ENCODE measurements at places on chromosomes 1 and 21.

DNA sequence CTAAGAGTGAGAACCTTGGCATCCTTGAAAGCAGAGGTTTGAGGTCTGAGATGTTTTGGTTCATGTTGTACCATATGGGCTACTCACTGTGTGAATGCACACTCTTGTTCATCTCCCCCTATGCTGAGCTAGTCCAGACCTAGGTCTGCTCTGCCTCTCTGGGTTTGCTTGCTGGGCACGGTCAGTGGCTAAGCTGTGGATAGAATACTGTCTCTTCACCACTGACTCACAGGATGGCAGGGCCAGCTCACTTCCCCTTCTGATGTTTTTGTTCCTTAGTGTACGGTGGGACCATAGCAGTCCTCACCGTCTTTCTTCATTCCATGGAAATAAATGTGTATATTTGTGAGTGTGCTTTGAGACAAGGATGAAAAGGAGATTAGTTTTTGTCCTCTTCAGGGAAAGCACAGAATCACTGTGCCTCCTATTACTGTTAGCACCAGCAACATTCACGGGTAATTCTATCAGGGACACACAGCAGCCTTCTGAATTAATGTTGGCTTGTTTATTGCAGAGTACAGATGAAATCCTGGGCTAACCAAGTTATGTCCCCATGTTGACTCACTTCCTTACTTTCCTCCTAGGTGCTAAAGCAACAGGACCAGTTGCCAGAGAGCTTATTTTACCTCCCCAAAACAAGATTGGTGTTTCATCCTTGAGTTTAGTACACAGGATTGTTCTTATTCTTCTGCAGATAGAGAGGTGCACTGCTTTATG lies 56.9 kb upstream of the IVNS1ABP start:
- no peak for DNase-seq

- no peak for DNase-seq
Measured at GRCh38 chr1:14328685-14329084, 269.8 kb upstream of the KAZN start.

- no peak for DNase-seq
Measured at GRCh38 chr1:230421481-230421880, 4.7 kb downstream of the PGBD5 start.

DNA sequence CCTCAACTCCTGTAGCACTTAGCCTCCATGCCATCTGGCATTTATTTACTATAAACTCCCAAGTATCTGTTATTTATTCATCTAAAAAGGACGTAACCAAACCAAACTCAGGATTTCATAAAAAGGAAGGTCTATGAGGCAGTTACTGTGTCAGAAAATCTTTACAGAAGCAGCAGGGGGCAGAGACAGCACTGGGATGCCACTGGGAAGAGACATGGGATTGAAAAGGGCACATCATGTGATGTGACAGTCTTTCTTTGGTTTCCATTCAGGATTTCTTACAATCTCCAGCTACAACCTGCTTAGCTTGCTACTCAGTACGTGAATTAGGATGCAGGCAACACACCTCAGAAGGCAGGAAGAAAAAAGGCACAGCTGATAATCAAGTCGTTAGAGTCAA lies 31.2 kb downstream of the SPRTN start:
- DNase-seq, result no peak

- no peak for DNase-seq
Measured at GRCh38 chr1:61708953-61709907, 15.7 kb downstream of the TM2D1 start.

DNA sequence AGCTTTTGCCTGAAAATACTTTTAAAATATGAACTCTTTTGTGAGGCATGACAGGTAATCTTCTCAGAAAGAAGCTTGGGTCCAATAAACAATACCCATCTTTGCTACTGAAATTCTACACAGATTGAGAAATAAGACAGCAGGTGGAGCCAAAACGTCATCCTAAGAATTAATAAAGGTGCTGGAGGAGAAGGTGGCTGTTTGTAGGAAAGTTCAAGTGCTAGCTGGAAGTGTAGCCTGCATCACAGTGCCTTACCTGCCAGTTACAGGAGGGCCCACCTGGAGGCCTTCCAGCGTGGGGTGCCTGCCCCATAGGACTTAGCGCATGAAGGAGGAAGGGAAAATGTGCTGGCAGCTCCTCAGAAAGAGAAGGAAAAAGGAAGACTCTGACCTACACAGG lies 93.7 kb downstream of the TTC3 start:
- no peak for DNase-seq

GRCh38 chr1:26583646-26584485 lies 54.3 kb downstream of the RPS6KA1 start:
- no peak for DNase-seq

DNA sequence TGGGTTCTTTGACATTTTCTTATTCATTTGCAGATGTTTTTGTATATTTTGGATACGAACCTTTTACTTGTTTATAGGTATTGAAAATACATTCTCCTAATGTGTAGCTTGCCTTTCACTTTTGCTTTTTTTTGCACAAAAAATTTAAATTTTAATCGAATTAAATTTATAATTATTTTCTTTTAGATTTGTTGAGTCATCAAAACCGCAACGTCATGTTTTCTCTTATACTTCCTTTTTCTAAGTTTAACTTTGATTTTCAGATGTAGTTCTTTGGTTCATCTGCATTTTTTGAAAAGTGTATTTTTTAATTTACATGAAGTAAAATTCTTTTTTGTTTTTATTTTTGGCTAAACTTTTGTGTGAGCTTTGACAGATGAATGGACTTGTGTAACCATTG lies 243.7 kb upstream of the DPYD start:
- no peak for DNase-seq

GRCh38 chr1:185343306-185343705 lies 26.3 kb upstream of the IVNS1ABP start:
- no peak for DNase-seq

GRCh38 chr1:79190074-79190473 lies 183.5 kb upstream of the ADGRL4 start:
- no peak for DNase-seq

DNA sequence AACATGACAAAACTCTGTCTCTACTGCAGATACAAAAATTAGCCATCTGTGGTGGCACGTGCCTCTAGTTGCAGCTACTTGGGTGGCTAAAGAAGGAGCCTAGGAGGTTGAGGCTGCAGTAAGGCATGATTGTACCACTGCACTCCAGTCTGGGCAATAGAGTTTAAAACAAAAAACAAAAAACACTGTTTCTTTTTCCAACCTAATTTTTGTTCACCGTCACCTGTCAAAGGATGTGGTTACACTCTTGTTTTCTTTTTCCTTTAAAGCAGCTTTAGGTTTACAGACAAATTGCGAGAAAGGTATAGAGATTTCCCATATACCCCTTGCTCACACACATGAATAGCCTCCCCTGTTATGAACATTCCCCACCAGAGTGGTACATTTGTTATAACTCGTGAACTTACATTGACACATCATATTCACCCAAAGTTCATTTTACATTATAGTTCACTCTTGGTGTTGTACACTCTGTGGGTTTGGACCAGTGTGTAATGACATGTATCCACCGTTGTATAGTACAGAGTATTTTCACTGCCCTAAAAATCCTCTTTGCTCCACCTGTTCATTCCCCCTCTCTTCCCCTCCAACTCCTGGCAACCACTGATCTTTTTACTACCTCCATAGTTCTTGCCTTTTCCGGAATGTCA lies 26.2 kb downstream of the SMG7 start:
- no peak for DNase-seq

GRCh38 chr1:160726498-160727315 lies 12.3 kb upstream of the SLAMF7 start:
- DNase-seq, result peak; percentile 15

DNA sequence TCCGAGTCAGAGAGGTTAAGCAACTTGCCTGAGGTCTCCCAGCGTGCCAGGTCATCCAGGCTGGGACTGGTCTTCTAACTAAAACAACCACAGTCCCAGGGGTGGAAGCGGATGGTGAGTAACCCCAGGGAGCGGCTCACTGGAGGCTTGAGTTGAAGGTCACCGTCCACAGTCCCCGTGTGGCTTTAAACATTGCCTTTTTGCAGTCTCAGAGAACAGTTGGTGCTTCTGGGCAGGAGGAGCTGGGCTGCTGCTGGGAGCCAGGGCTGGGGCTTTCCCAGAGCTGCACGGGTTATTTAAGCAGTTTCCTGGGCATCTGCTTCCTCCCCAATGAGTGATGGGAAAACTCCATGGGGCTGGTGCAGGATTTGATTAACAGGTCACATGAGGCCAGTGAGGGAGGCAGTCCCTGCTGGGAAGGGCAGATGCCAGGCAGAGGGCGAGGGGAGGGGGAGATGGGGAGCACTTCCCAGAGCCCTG lies 12.3 kb downstream of the ARHGEF10L start:
- peak; percentile 86 for DNase-seq

- peak; percentile 47 for DNase-seq
Measured at GRCh38 chr1:46527474-46528296, 23.8 kb downstream of the KNCN start.

DNA sequence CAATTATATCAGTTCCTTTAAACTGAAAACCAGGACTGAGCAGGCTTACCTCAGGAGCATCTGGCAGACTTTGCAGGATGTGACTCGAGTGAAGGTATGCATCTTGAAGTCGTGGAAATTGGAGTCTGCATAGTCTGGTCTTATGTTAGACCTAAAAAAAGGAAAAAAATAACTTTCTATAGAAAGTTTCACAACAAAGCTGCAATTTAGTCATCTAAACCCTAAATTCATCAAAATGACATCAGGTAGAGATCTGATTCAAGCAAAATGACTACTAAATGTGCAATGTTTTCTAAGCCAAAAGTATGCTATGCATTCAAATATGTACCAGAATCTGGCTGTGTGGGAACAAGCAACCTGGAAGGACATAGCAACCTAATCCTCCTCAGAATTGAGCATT lies 260.1 kb downstream of the VAV3 start:
- DNase-seq, result no peak

GRCh38 chr21:22409571-22409970 lies 1411.4 kb downstream of the NCAM2 start:
- DNase-seq, result no peak

DNA sequence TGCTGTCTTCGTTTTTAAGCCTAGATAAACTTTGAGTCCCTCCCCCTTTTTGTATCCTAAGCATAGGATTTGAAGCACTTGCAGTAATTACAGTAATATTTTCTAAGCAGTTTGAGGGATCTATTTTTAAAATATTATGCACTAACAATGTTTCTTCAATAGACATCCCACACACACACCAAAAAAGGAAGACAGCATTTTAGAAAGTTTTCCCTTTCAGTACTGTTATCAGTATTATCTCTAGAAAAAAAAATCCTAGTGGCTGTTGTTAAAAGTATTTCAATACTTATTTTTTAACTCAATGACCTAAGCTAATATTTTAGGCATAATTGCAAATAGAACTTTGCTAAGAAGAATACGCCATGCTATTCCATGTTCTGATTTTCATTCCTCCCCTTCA lies 15.1 kb downstream of the MCOLN3 start:
- DNase-seq, result no peak
